EH (cell line): ENCODE measurements at places on chromosomes 13 and 19.

DNA sequence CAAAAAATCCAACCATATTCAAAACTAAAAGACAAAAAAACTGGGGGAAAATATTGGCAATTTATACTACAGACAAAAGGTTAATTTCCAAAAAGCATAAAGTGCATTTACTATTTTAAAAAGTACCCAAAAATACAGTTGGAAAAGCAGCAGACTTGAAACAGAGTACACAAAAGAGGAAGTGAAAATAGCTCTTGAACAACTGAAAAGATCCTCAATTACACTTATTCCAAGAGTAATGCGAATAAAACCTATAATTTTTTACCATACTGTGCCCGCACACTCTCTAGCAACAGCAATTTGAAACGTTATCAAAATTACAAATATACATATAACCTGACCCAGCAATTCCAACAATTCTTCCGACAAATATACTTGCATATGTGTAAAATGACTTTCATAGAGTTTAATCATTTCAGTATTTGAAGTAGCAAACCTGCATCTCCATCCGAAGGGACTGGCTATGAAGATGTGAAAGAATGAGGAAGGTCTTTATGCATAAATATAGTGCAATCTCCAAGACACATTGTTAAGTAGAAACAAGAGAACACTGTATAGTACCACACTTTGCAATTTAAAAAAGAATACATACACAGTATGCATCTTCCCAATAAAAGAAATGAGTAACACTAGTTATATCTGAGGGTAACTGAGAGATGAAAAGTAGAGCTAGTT lies 25.4 kb downstream of the ALG5 start:
- no peak for DNase-seq

- DNase-seq = no peak
Observed at GRCh38 chr13:109819874-109820273, 33.5 kb upstream of the IRS2 start.

DNA sequence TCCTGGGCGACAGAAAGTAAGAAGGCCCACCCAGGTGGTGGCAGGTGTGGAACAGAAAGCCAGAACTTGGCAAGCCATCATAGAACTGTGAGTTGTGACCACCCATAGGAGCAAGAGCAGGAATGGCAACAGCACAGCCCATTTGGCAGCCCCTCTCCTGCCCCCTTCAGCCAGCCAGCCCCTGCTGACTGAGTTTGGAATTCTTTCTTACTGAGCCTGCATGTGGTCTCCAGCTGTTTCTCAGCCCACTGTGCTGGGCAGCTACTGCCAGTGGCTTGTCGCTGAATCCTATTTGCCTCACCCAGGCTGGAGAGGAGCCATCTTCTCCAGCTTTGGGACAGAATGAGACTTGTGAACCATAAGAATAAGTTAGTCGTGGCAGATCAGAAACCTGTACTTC lies 28.3 kb downstream of the CNMD start:
- no peak for DNase-seq

- peak; percentile 90 for DNase-seq
Observed at GRCh38 chr19:49546825-49547565, 19.2 kb downstream of the RCN3 start.

DNA sequence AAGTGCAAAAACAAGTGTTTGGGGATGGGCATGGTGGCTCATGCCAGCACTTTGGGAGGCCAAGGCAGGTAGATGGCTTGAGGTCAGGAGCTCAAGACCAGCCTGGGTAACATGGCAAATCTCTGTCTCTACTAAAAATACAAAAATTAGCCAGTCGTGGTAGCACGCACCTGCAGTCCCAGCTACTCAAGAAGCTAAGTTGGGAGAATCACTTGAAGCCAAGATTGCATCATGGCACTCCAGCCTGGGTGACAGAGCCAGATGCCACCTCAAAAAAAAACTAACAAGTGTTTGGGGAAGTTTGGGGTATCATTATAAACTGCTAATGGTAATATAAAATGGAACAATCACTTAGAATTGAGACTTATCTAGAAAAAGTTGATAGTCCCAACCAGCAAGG lies 24.6 kb downstream of the XPO4 start:
- no peak for DNase-seq

DNA sequence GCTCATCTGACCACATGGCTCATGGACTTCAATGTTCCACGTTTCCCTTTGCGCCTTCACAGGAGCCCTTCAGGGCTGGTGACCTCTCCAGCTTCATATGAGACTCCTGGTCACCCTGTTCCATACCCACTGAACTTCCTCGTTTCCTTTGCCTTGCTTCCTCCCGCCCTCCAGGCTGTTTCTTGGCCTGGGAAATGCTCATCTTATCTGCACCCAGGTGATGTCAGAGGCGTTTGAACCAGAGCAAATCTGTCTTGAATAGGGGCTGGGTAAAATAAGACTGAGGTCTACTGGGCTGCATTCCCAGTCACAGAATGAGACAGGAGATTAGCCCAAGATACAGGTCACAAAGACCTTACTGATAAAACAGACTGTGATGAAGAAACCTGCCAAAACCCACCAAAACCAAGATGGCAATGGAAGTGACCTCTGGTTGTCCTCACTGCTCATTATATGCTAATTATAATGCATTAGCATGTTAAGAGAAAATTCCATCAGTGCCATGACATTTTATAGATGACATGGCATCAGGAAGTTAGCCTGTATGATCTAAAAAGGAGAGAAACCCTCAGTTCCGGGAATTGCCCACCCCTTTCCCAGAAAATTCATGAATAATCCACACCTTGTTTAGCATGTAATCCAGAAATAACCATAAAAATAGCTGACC lies 102.7 kb downstream of the DCLK1 start:
- no peak for DNase-seq

DNA sequence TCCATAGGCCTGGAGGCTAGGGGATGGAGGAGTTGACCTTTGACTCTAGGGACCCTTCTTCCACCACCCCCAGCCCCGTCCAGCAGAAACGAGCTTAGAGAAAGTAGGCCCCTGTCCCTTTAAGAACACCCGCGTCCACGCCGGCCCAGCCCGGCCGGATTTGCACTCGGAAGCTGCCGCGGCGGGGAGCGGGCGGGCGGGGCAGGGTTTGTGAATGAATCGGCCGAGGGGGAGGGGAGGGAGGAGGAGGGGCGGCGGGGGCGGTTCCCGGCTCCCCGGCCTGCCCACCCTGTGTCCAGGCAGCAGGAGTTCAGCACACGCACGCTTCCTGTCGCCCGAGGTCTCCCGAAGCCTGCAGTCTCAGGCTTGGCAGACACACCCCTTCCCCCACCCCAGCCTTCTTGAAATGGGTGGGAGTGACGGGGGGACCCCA lies 1.5 kb downstream of the UNC13A start:
- DNase-seq = peak; percentile 82

- no peak for DNase-seq
Observed at GRCh38 chr19:591099-591958, 1.6 kb downstream of the HCN2 start.

DNA sequence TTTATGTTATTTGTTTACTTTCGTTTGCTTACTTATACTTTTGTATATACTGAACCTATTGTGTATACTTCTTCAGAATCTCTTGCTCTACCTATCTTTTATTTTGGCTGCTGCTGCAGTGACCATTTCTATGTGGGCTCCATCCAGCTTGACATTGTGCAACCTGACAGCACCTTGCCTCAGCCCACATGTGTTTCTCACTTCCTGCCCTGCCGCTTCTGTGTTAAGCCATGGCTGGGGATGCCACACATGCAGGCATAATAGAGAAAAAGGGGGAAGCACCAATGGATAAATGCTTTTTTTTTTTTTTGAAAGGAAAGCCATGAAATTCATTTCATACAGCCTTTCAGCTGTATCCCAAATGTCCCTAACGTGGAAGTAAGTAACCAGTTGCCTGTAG lies 147.6 kb downstream of the RBM26 start:
- DNase-seq = no peak

DNA sequence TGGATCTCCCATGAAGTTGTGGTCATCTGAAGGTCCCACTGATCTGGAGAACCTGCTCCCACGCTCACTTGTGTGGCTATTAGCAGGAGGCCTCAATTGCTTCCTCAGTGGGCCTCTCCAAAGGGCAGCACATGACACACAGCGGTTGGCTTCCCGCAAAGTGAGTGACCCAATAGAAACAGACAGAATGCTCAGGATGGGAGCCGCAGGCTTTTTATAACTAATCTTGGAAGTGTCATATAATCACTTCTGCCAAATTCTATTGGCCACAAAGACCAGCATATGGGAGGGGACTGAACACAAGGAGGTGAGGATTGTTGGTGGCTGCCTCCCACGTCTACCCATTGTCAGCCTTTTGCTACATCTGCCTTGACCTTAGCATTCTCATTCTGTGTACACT lies 22.1 kb upstream of the EHD2 start:
- no peak for DNase-seq

DNA sequence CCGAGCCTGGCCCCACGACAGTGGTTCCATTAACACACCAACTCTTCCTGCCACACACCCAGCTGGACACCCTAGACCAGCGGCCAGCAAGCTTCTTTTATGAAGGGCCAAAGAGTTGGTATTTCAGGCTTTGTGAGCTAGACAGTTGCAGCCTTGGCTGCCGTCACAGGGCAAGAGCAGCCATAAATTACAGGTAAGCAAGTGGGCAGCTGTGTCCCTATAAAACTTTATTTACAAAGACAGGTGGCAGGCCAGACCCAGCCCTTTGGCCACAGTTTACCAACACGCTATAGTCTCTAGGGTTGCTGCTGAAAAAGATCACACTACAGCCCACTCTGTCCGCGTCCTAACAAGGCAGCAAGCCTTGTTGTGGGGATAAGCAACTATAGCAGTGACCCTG lies 13.3 kb downstream of the ELL start:
- no peak for DNase-seq

DNA sequence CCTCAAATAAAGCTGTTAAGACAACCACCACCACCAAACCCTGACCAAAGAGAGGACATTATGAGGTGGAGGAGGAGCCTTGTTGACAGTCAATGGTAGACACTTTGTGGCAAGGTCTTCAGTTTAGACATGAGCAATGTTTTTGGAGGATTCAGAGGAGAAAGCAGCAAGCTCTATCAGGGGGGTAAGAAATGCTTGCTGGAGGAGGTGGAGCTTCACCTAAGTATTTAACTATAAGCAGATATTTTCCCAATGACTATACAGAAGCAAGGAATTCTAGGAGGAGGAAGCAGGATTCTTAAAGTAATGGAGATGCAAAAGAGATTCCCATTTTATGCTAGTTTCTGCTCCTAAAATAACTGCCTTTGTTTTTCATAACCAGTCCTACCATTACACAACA lies 74.2 kb downstream of the TRPC4 start:
- peak; percentile 65 for DNase-seq

GRCh38 chr19:46574533-46574932 lies 26.6 kb upstream of the CALM3 start:
- peak; percentile 8 for DNase-seq

DNA sequence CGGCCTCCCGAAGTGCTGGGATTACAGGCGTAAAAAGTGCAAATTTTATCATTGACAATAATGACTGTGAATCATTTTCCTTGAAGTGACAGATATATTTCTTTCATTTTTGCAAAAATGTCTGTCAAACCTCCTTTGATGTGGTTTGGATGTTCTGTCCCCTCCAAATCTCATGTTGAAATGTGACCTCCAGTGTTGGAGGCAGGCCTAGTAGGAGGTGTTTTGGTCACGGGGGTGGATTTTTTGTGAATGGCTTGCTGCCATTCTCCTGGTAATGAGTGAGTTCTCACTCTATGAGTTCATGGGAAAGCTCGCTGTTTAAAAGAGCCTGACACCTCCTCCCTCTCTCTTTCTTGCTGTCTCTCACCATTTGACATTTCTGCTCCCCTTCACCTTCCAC lies 5.5 kb upstream of the SLC1A6 start:
- no peak for DNase-seq

- no peak for DNase-seq
Observed at GRCh38 chr19:1163283-1163933, 10.7 kb downstream of the SBNO2 start.

DNA sequence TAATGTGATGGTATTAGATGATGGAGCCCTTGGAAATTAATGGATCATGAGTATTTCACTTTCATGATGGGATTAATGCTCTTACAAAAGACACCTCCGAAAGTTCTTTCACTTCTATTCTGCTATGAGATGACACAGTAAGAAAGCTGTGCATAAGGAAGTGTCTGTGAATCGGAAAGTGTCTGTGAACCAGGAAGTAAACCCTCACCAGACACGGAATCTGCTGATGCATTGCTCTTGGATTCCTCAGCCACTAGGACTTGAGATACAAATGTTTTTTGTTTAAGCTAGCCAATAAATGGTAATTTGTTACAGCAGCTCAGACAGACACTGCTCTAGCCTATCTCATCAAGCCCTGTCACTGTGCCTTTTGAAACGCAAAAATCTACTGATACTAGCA lies 440.4 kb upstream of the PRR20A start:
- DNase-seq = no peak

DNA sequence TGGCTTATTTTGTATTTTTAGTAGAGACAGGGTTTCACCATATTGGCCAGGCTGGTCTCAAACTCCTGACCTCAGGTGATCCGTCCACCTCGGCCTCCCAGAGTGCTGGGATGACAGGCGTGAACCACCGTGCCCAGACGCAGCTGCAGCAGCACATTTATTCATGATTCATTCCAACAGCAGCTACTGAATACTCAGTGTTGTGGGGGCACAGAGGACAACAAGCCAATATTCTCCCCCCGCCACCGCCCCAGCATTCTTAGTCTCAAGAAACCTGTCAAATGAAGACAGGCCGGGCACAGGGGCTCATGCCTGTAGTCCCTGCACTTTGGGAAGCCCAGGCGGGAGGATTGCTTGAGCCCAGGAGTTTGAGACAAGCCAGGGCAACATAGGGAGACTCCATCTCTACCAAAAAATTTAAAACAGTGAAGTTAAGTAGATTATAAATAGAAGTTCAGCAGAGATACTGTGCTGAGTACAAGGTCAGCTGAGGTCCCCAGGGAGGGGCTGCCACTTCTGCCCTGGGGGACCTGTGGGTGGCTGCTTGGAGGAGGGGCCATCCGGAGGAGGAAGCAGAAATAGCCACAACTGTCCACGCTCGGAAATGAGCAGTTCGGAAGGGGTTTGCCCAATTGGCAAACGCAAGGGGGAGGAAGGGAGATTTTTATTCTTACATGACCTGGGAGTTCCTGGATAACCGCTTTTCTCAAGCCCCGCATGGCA lies 4.3 kb downstream of the DOT1L start:
- peak; percentile 77 for DNase-seq

GRCh38 chr13:33194820-33195692 lies 90.5 kb downstream of the STARD13 start:
- DNase-seq = peak; percentile 96

DNA sequence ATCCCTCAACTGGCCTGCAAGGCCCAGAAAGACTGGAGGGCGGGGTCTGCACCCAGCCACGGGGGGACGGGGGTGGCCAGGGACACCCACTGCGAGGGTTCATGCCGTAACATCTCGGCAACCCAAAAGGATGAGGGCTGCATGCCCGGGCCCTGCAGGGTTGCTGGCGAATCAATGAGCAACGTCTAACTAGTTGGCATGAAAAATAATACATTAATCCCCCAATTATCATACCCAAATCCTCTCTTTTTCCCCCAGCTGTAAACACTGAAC lies 232.2 kb downstream of the TUBA3C start:
- no peak for DNase-seq

GRCh38 chr13:98975822-98976261 lies 2.0 kb downstream of the DOCK9 start:
- DNase-seq = no peak
